Panc1 (cell line): ENCODE measurements at places on chromosomes 7 and 10. TPM values are rescaled to one million over a fixed set of nuclear protein-coding genes. Genes with fewer than 3 reads are reported as not detected.

Gene OR2A12
- total RNA-seq: not detected

GRCh38 chr7:140315498-140316164 lies 82.7 kb downstream of the SLC37A3 start:
- H3K27me3 ChIP-seq: no peaks in the 10 kb centered on the region
- no peaks in the 10 kb centered on the region for H3K36me3 ChIP-seq
- peaks cover 23% of the 10 kb centered on the region for H3K4me1 ChIP-seq
- no peak overlapping the region for H3K27ac ChIP-seq
- no peak for DNase-seq

DNA sequence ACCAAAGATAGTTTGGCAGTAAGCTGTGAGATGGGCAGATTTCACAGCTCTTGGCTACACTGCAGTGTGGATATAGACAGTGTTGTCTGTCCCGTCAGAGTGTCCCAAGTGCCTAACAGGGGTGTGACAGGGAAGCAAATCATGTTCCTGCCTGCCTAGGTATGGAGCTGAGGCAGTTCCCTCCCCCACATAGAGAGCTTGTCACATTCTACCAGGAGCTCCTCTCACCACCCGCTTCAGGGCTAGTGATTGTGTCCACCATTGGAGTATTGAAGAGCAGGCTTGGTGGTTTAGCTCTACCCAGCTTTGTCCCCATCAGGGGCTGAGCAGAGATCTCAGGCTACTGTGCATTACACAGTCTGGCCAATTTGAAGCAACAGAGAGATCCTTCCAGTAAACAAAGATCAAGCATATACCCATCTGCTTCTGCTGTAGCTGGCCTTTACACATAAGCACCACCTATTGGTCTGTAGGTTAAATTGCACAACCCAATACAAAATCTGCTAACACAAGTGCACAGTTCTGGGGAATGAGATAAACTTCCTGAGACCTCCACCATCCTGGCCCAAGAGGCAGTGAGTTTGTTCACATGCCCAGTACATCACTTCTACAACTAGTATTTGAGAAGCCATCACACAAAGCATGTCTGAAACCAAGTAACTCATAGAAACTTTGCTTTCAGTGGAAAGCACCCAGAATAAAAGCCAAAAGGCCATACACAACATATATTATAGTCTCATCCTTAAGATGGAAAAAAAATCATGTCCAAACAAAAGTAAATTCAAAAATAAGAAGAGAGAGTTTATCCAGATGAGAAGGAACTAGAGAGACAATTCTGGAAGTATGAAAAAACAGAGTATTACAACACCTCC lies 67.3 kb downstream of the GLCCI1 start:
- no peaks in the 10 kb centered on the region for H3K27me3 ChIP-seq
- no peak overlapping the region for H3K4me3 ChIP-seq
- no peaks in the 10 kb centered on the region for H3K36me3 ChIP-seq
- no peak overlapping the region for H3K27ac ChIP-seq

- no peak for DNase-seq
- H3K27ac ChIP-seq: no peak overlapping the region
- no peaks in the 10 kb centered on the region for H3K36me3 ChIP-seq
- no peak overlapping the region for H3K4me3 ChIP-seq
- no peaks in the 10 kb centered on the region for H3K27me3 ChIP-seq
- H3K4me1 ChIP-seq: no peaks in the 10 kb centered on the region
Observed at GRCh38 chr7:139886899-139887298, 57.8 kb downstream of the TBXAS1 start.

GRCh38 chr7:155746188-155746587 lies 66.1 kb downstream of the SHH start:
- H3K27ac ChIP-seq: no peak overlapping the region
- DNase-seq: no peak
- H3K4me3 ChIP-seq: no peak overlapping the region
- peaks cover 36% of the 10 kb centered on the region for H3K36me3 ChIP-seq
- H3K4me1 ChIP-seq: no peaks in the 10 kb centered on the region; the same call in 1 of the 2 replicates

Gene CCL26
- total RNA-seq: not detected

GRCh38 chr7:73340514-73340913 lies 12.6 kb downstream of the FKBP6 start:
- DNase-seq: no peak
- no peaks in the 10 kb centered on the region for H3K36me3 ChIP-seq
- no peak overlapping the region for H3K27ac ChIP-seq
- H3K27me3 ChIP-seq: no peaks in the 10 kb centered on the region
- H3K4me3 ChIP-seq: no peak overlapping the region

GRCh38 chr7:70504254-70504653 lies 627.7 kb upstream of the GALNT17 start:
- no peaks in the 10 kb centered on the region for H3K36me3 ChIP-seq
- H3K27me3 ChIP-seq: no peaks in the 10 kb centered on the region
- no peaks in the 10 kb centered on the region for H3K4me1 ChIP-seq
- no peak overlapping the region for H3K27ac ChIP-seq
- DNase-seq: no peak

Gene LRRD1
- 0.05 TPM for total RNA-seq

- no peak overlapping the region for H3K4me3 ChIP-seq
- no peaks in the 10 kb centered on the region for H3K27me3 ChIP-seq
- no peaks in the 10 kb centered on the region for H3K36me3 ChIP-seq
- no peak for DNase-seq
- H3K27ac ChIP-seq: peak overlapping the region; percentile 99
Observed at GRCh38 chr10:16986406-16987205, 143.0 kb downstream of the CUBN start.

Gene USP54
- total RNA-seq: 32.8 TPM
